Activated T-cell treated with anti-CD3 and anti-CD28 coated beads, Interleukin-2, amount 50 U/mL, for 48 hours (primary cell): ENCODE measurements at places on chromosomes 16 and 17.

DNA sequence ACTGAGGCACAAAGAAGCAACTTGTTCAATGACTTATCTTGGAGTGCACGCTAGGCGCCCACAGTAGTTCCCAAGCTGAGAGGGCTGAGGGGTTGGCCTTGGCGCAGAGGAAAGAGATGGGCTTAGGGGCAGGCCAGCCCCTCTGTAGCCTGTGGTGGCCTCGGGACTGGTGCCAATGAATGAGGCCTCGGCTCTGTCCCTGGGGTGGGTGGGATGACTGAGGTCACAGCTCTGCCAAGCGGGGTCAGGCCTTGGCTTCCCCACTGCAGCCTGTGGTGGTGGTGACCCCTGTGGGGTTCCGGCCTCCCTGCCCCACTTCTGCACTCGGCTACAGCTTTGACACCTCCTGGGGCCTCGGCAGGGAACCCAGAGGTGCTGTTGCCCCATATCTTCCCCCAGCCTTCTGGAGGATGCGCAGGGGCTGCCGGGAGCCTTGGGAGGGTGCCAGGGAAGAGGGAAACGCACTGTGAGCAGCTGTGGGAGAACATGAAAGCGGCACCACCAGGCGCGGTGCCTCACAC is 46.0 kb downstream of the BEAN1 start:
- DNase-seq, result no peak

GRCh38 chr16:89786474-89787364 is 29.7 kb downstream of the FANCA start:
- DNase-seq, result no peak

GRCh38 chr16:66161942-66162341 is 204.5 kb upstream of the CDH5 start:
- no peak for DNase-seq

DNA sequence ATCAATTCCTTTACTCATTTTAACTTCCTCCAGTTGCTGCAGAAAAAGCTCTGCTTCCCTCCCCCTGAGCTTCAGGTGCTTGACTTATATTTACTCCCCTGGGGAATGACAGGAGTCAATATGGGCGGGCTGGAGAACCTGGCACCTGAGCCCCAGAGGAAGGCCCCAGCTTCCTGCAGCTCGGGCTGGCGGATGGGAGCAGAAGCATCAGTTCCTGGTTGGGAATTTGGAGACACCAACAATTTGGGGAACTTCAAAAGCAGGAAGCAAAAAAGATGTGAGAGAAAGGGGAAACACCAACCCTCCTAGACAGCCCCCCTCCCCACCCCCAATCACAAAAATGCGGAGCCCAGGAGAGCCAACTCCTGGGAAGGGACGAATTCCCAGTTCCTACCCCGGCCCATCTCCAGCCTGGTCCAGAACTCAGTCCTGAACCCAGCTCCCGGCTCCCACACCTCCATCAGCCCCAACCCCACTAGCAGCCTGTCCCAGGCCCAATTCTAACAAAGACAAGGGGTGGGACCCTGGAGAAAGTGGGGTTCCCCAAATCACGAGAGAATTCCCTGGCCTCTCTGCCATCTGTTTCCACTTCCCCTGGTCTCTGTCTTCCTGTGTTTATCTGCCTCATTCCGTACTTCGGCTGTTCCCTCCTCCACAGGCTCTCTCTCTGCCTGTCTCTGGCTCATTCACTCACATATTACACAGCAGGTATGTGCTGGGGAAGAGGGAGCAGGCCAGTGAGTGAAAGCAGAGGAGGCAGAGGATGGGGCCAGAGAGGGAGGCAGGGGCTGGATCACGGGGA is 16.2 kb upstream of the ASGR2 start:
- DNase-seq, result no peak
